Tibial nerve (tissue), 4 donors: ENCODE measurements at places on chromosomes 2 and 18. TPM values are rescaled to one million over a fixed set of nuclear protein-coding genes. Genes with fewer than 3 reads are reported as not detected.

DNA sequence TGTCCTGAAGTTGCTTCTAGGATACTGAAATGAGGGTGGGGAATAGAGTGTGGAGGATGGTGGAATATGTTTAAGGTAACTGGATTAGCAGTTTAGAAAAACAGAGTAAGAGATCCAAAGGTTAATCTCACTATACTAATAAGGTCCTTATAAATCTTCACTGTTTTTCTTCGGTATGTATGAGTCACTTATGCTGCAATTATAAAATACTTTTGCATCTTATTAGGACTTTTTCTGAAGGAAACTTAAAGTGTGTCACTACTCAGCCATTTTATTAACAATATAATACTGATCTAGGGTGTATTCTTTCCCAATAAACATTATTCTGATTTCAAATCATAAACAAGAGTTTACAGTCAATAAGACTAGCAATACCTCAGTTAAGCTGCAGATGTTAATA is 182.3 kb downstream of the ZNF521 start:
- H3K36me3 ChIP-seq, result no peaks in the 10 kb centered on the region
- H3K27ac ChIP-seq, result no peak overlapping the region
- no peak for DNase-seq
- peaks cover under 1% of the 10 kb centered on the region for H3K4me1 ChIP-seq

Gene DPP4
- total RNA-seq, result 17.8 TPM

DNA sequence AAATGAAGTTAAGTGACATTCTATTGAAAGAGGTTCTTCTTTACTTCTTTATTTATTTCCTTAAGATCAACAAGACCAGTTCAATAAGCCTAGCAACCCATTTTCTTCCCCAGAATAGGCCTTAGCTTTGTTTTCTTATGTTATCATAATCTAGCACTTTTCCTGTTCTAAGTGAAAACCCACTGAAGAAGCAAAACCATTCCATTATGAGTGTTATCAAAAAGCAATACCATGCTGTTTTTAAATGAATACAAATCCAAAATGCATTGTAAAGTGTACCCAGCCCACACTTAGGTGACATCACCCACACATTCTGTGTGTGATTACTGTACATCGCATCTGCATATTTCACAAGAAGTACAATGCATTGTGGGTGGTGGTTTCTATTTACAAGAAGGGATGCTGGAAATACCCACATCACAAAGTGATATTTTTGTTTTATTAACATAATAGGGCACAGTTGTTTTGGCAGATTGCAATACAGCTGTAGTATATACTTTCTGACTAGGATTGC is 679.5 kb downstream of the KCNJ3 start:
- no peak overlapping the region for H3K4me3 ChIP-seq
- H3K27ac ChIP-seq, result peak overlapping the region; percentile 63
- H3K36me3 ChIP-seq, result no peaks in the 10 kb centered on the region
- H3K4me1 ChIP-seq, result no peaks in the 10 kb centered on the region

Gene TLX2
- total RNA-seq, result not detected
